ENCODE measurements at places on chromosomes 11 and 22. TPM values are rescaled to one million over a fixed set of nuclear protein-coding genes. Genes with fewer than 3 reads are reported as not detected.

DNA sequence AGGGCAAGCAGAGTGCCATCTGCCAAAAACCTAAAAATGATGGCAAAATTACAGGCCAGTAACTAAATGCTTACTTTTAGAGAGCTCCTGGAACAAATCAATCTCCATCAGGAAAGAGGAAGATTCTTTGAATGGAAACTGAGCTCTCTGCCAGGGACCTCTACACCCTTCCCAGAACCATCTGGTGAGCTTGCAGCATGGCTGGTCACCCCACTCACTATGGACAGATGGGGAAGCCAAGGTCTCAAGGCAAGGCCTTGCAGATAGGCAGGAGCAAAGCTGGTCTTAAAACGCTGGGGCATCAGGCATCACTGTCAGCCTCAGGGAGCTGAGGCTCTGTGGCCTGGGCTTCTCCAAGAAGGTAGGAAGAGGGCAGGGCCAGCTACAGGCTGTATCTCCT is 36.2 kb downstream of the SERGEF start:
- DNase-seq: no peak

DNA sequence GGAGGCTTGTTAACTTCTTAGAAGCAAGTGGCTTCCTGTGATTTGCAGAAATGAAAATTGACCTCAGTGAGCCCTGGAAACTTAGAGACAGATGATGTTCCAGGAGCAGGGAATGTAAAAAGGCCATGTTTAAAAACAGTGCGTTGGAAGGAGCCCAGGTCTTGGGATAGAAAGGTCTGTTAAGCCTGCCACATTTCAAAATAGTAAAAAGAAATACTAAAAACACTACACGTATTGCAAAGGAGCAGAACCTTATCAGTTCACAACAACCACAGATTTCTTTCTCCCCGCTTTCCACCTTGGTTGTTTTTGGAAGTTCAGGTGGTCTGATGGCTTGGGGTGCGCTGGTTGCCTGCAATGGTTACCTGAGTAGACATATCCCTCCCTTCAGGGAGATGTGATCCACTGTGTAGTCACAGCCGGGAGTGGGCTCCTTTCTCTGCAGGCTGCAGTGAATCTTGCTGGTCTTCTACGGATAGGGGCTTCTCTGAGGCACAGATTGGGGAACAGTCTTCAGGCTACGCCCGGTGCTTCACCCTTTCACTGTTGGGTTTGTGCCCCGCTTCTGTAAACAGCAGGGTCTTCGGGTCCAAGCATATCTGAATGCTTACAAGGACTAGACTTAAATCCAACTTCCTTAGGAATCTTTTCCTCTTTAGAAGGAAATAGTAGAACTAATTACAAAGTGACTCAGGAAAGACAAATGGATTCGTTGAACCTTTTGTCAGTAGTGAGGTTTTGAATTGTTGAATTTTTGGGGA is 1.9 kb downstream of the TEAD1 start:
- DNase-seq: no peak

DNA sequence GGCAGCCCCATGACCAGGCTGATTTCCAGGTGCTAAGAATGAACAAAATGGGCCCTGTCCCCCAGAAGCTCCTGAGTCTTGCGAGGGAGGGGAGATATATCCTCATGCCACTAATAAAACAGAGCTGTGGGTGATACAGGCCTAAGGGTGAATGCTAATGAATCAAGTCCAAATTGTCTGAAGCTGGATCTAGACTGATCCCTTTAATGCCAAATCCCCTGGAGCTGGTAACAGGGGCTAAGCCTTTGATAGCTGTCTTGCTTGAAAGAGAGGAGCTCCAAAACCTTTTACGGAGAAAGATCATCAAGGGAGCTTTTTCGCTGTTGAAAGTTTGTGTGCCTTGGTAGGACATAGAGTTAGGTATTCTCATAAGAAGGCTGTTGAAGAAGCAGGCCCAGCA is 79.7 kb downstream of the PPFIBP2 start:
- DNase-seq: no peak

DNA sequence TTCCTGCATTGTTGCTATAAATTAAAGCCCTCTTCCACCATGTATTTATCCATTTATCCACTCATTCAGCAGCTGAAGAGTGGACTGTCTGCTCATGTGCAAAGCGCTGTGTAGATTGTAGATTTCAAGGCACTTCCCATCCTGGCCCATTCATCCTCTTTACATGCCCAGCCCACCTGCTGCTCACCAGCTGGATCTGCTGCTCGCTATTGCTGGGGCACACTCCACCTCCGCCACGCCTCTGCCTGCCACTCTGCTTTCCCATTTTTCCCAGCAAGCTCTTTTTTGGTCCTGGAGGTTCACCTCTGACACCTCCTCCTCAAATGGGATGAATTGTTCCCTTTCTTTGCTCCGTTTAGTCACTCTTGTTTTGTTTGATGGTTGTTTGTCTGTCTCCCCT is 48.3 kb downstream of the CEP164 start:
- no peak for DNase-seq

DNA sequence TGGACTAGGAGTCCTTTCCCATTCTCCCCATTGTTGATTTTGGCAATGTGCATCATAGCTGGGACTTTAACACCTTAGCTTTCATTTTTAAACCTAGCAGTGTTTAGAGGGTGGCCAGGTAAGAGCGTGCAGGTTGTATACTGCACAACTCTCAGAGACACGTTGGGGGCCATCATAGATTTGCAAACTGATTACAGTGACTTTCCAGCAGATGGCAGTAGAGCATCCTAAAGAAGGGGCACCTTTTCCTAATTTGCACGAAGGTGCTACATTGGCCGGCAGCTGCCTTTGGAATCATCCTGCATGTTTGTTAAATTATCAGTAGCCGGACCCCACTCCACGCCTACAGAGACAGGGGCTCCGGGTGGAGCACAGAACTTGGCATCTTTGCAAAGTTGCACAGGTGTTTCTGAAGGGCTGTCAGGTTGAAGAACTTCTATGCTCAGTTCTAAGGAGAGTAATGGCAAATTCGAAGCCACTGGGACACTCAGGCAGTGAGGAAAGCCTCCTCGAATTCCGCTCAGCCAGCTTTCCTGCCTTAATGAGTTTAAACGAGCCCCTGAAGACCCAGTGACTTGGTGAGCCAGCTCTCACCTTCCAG is 7.7 kb downstream of the LHFPL7 start:
- peak; percentile 16 for DNase-seq

- DNase-seq: peak; percentile 53
These were observed 8.2 kb downstream of the UPB1 start for GRCh38 chr22:24503137-24503842.

DNA sequence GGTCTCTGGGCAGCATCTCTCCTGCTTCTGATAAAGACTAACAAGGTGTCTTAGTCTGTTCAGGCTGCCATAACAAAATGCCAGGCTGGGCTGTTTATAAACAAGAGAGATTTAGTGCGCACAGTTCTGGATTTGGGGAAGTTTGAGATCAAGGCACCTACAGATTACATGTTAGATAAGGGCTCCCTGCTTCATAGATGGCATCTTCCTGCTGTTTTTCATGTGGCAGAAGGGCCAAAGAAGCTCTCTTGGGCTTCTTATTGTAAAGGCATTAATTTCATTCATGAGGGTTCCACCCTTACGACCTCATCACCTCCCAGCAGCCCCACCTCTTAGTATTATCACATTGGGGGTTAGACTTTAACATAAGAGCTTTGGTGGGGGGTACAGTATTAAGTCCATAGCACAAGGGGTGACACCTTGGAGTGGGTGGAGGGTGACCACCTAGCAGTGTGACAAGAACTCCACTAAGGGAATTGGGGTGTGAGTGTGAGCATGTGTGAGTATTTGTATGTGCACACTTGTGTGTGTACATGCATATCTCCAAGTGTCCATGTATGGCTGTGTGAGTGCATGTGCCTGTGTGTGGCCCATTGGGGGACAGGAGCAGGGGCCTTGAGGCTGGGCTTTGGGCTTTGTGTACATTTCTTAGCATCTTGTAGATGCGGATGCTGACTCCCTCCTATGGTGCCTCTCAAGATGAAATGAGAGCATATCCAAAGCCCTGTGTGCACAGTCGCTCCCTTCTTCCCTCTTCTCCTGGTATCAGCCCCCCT is 42.7 kb downstream of the BCR start:
- DNase-seq: no peak

DNA sequence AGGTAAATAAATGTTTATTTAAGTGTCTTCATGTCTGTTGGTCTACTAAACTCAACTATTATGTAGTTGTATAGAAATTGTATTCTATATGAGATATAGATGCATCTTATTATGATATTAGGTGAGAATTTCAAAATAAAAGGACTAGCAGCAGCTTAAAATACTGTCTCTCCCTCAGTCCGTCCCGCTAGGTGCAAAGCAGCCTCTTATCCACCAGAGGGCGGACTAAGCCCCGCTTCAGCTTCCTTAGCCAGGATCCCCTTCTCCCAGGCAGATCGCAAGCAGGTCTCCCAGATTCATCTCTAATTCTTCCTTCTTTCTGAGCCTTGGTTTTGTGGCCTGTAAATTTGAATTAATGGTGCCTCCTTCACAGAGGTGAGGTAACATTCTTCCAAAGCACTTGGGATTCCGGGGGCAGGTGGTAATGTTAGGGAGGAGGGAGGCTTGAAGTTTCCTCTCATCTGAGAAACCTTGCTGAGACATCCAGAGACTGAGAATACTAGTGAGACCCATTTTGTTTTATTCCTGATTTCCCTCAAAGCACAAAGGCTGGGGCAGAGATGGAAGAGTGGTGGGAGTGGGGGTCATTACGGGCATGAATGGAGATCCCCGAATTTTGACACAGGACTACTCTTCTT is 13.5 kb upstream of the INSC start:
- peak; percentile 45 for DNase-seq

DNA sequence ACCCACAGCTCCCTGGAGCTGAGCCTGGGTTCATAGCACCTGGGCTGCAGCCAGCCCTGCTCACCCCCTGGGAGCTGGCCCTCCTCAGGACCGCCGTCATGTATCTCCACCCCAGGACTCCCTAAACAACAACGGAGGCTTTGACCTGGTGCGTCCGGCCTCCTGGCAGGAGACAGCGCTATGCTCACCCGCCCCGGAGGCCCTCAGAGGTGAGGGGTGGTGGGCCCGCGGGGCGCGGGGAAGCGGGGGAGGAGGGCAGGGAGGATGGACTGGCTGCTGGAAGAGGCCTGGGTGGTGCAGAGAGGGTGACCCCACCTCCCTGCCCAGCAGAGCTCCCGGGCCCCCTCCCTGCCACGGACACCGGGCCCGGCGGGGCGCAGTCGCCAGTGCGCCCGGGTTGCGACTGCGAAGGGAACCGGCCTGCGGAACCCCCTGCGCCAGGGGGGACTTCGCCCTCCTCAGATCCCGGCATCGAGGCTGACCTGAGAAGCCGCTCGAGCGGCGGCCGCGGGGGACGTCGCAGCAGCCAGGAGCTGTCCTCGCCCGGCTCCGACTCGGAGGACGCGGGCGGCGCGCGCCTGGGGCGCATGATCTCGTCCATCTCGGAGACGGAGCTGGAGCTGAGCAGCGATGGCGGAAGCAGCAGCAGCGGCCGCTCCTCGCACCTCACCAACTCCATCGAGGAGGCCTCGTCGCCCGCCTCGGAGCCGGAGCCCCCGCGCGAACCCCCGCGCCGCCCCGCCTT is 3.1 kb downstream of the MAPK8IP2 start:
- DNase-seq: no peak

DNA sequence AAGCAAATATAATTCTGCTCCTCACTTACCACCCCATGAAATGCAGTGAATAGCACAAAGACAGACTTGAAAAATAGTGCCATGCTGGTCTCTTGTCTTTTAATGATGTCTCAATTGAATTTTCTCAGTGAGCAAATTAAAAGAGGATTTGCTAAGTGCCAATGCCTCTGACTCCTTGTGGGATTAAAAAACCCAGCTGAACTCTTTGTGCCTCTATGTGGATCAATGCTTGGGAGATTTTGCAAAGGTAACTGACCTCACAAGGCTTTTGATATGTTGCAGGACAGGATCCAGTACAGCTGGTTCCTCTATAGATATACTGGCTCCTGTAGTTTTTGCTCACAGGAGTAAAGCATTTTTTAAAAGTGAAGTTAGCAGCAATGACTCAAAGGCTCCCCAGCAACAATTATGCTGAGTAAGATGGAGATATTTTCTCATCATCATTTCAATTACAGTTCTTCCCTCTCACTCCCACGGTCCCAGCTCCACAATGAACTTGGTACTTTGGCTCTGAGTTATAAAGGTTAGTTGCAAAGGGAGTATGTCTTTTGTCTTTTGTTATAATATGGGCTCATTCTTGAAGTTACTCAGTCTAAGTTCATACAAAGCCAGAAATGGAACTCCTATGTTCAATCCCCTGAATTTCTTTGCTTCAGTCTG is 471.5 kb downstream of the LRRC4C start:
- no peak for DNase-seq

DNA sequence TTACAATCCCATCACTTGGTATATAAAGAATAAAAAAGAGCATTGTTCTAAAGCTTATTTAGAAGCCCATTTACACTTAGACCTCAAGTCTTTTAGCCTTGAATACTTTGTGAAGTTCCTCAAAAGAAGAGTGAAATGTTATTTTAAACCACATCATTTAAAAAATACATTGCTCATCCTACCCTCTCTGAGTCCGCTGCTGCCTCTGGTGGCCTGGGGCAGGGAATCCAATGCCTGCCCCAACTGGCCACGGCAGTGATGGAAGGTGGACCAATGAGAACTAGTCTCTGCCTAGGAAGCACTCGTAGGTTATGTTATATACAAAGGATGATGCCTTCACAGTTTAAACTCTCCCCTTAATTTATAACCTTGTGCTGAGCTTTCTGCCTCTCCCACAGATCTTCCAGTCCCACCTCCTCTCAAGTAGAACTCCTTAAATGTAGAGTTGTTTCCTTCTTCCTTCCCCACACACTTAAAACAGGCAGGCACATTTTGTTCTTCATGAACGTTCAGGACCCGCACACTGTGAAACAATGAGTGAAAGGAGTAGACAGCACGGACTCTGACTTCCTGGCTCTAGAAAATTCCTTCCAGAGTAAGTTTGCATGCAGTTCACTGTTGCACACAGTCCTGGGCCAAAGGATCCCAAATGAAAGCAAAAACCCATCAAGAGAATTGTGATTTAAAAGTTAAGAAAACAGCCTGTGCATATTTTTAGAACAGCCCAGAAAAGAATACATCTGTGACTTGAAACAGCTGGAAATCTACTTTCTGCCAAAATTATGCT is 167.8 kb downstream of the RRAS2 start:
- DNase-seq: no peak

- DNase-seq: no peak
These were observed 14.9 kb downstream of the XKR3 start for GRCh38 chr22:16810188-16810802.

- no peak for DNase-seq
These were observed 13.5 kb downstream of the MYEOV start for GRCh38 chr11:69307421-69307820.

- no peak for DNase-seq
These were observed 2.4 kb upstream of the ATP5MG start for GRCh38 chr11:118398791-118399559.

DNA sequence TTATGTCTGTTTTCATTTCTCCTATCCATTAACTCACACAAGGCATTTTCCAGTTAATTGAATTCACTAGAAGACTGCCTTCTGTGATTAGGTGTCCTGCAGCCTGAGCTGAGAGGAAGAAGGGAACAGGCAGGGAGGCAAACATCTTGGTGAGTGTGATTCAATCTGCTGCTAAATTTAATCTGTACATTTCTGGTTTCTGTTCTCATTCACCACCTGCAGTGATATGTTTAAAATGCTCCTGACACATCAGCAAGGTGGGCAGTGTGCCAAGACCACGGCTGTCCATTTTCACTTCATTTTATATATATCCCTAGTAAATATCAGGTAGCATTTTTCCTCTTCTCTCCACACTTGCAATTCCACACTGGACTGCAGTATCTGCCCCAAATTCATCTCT is 416.5 kb downstream of the TMEM135 start:
- no peak for DNase-seq

Gene FGF3
- not detected for total RNA-seq

Gene OR51B4
- 12.8 TPM for total RNA-seq

Gene C1QTNF5
- total RNA-seq: not detected

Gene GGTLC3
- not detected for total RNA-seq

Gene CD6
- total RNA-seq: not detected

Gene PPP2R5B
- total RNA-seq: 19.6 TPM

Gene EIF3L
- total RNA-seq: 161 TPM

Gene MMP1
- 19.7 TPM for total RNA-seq

All from A172 (cell line).